Thymus (tissue), 14 donors: ENCODE measurements at places on chromosomes 16 and 17.

- DNase-seq, result no peak
These were observed 50.8 kb downstream of the PARN start for GRCh38 chr16:14579266-14579665.

DNA sequence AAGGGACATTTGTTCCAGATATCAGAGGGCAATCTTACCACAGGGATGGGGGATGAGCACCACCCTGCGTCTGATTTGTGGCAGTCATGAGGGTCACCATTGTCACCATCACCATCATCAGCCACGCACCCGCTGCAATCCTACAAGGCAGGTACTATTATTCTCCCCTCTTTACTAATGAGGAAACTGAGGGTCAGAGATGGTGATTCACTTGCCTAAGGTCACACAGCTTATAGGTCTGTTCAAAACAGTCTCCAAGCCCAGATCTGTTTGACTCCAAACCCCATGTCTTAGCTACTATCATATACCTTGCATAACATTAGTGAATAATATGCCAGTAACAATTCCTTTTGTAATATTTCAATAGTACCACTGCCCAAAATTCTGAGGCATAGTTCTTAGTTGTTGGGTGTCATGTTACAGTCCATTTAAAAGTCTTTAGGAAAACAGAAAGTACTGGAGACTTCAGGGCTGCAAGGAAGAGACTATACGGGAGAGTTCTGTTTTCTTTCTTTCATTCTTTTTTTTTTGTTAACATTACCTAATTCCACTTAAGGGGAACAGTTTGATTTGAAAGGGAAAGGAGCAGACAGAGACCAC, 166.4 kb downstream of the C16orf95 start:
- no peak for DNase-seq

DNA sequence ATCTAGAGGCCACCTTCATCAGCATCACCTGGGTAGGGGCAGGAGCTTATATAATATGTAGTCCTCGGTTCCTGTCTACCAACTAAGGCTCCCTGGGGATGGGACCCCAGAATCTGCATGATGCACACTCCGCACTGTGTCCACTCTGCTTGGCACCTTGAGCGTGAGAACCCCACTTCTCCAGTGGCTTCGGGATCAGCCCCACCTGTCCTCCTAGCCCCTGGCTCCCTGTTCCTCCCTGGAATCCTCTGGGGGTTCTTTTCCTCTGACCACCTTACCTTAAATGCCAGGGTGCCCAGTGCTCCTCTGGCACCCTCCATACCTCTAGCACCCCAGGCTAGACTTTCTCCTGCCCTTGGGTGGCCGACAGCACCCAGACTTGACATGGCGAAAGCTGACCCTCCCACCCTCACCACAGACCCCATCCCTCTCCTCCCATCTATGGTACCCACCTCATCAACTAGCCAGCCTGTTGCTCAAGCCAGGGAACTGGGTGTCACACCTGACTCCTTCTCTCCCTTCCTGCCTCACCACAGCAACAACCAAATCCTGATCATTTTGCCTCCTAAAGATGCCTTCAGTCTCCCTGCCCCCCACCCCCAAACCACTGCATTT, 2.8 kb upstream of the NXPH3 start:
- DNase-seq, result no peak

DNA sequence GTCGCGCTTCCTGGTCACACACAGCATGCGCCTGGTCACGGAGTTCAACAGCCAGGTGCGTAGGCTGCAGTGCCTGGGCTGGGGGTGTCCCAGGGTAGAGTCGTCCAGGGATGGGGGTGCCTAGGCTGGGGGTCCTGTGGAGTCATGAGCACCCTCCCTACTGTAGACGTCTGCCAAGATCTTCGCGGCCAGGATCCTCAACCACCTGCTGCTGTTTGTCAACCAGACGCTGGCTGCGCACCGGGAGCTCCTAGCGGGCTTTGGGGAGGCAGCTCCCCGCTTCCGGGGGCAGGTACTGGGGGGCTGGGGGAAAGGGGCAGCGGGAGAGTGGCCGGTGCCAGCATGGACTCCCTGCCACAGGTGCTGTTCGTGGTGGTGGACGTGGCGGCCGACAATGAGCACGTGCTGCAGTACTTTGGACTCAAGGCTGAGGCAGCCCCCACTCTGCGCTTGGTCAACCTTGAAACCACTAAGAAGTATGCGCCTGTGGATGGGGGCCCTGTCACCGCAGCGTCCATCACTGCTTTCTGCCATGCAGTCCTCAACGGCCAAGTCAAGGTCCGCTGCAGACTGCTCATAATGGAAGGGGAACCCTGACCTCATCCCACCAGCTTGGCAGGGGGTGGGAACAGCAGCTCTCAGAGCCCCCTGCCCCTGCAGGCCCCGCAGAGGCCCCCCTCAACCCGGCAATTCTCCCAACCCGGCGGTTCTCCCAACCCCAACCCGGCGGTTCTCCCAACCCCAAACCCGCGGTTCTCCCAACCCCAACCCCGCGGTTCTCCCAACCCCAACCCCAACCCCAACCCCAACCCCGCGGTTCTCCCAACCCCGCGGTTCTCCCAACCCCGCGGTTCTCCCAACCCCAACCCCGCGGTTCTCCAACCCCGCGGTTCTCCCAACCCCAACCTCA, 2.4 kb downstream of the PDIA2 start:
- no peak for DNase-seq

DNA sequence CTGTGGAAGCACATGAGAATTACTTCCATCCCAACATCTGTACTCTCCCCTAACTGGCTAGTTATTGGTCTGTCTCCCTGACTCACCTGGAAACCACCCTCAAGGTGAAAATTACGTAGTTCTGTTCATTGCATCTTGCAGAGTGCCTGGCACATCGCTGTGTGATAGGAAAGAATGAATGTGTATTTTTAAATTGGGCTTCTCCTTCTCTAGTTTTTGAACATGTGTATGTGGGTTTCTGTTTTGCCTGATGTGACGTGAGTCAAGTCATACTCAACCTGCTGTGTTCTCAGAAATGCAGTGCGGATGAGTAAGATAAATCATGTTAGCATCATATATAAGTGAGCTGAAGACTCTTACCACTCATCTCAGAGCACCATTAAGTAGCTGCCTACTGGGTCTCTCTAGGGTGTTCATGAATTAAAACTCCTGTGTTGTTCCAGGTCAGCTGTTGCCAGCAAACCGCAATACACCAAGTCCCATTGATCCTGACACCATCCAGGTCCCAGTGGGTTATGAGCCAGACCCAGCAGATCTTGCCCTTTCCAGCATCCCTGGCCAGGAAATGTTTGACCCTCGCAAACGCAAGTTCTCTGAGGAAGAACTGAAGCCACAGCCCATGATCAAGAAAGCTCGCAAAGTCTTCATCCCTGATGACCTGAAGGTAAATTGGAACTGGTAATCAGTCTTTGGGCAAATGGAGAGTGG, 50.2 kb downstream of the HLF start:
- DNase-seq, result no peak

GRCh38 chr17:15340966-15341365, 431 bp downstream of the TEKT3 start:
- DNase-seq, result no peak

- no peak for DNase-seq
These were observed 31.4 kb downstream of the COX11 start for GRCh38 chr17:54937018-54937417.

GRCh38 chr17:5980941-5981340, 89.2 kb upstream of the WSCD1 start:
- DNase-seq, result no peak

GRCh38 chr17:56113486-56113885, 39.8 kb upstream of the ANKFN1 start:
- no peak for DNase-seq

DNA sequence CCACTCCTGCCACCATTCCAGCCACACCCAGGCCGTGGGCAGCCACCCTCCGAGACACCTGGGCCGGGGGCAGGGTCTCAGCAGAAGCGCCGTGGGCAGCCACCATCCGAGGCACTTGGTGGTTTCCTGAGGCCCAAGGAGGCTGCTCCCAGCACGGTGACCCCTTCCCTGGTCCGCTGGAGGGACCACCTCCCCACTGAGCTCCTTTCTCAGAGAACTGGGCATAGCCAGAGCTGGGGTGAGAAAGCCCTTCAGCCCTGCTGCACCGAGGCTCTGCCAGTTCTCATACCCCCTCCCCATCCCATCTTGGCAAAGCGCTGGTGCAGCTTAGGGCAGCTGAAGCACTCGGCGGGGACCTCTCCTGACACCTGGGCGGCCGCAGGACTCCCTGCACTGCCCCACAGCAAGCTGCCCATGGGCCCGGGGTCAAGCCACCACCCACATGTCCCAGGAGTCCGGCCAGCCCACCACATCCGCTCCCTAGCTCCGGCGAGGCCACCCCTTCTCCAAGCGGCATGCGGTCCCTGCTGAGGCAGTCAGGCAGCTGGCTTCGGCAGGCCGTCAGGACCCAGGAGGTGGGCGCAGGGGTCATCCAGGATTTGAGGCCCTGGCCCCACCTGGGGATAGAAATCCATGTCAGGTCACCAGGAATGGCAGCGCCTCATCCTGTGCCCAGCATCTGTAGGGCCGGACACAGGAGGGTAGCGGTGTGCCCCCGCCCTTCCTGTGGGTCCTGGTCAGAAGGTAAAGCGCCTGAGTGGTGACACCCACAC, 1.3 kb upstream of the CYBA start:
- DNase-seq, result no peak

DNA sequence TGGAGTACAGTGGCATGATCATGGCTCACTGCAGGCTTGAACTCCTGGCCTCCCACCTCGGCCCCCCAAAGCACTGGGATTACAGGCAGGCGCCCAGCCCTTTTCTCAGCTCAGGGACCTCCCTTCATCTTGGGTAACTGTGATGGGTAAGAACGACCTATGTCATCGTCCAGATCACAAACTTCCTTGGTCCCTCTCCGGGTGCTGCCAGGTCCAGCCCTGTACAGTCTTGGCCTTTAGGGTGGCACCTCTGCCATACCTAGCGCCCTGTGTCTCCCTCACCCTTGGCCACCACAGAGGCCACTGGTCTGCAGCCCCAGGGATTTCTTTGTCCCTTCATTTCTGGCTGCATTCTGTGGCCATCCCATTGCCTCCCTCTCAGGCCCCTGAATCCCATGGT, 29.7 kb upstream of the ZFP90 start:
- no peak for DNase-seq

DNA sequence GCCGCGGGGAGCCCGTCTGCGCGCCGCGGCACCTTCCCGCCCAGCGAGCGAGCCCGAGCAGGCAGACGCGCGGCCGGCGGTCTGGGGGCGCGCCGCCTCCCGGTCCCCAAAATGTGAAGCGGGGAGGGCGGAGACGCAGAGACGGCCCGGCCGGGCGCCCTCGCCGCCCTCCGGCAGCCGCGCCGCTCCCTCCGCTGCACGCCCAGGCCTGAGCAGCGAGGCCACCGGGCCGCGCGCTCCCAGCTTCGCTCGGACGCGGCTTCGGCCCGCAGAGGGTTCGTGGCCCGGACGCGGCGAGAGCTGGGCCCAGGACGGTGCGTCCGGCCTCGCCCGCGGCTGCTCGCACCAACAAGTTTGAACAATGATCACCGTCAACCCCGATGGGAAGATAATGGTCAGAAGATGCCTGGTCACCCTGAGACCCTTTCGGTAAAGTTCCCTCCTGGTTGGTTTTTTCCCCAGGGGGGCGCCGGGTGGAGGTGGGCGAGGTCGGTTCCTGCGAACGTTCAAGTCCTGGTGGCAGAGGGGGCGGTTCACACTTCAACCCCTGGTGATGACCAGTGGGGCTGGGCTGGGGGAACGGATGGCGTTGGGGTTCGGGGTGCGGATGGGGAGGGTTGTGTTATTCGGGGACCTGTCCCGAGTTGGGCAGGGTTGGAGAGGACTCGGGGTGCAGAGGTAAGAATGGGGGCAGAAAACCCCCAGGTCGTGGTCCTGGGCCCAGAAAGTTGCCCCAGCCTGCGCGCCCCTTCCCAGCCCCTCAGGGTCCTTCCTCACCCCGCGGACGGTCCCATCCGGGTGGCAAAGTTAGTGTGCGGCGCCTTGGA, 678 bp downstream of the MGAT5B start:
- DNase-seq, result no peak

GRCh38 chr16:4868026-4868425, 20.7 kb downstream of the UBN1 start:
- DNase-seq, result no peak

GRCh38 chr17:16491703-16492612, at the start of gene LRRC75A:
Gene LRRC75A, minus strand, starts transcription at chr17:16492193. Its CDS starts 203 bp downstream, at chr17:16491990.
- peak; percentile 48 for DNase-seq

DNA sequence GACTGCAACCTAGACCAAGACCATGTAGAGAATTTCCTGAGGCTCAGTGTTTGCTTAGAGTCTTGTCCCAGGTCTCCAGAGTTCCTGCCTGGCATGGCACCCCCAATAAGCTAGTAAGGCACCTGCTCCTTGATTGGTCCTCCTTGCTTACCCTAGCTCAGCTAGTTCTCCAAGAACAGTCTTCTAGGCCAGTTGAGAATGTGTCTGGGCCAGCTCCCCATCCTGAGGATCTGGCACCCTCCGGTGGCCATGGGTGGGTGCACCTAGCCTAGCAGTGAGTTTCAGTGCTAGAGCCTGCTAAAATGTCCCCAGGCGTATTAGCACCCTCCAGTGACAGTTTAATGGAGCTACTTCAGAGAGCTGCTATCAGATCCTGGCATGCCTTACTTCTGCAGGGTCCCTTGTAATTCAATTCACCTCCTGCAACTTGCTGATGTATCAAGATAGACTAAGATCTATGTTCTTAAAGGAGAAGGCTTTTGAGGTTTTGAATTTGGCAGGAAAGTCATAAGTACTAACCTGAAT, 44.4 kb upstream of the MED13 start:
- DNase-seq, result peak; percentile 44
